Memory B cell (primary cell): ENCODE measurements at places on chromosomes 12 and 14.

DNA sequence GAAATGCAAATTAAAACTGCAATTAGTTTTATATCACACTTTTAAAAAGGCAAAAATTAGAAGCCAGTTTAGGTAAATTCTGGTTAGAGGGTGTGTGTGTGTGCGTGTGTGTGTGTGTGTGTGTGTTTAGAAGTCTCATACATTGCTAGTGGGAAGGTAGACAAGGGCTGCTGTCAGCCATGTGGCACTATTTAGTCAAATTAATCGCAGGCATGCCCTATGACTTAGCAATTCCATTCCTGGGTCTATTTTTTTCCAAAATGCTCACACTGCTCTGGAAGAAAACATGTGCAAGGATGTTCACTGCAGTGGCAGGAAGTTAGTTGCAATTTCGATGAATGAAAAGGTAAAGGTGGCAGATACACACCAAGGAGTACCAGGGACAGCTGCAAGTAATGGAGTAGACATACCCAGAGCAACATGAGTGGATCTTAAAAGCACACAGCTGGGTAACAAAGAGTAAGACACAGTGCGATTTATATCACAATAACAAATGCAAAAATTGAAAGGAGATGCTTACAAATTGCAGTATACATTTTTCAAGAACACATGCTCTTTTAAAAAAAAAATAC lies 11.6 kb downstream of the CAPZA3 start:
- DNase-seq = no peak

DNA sequence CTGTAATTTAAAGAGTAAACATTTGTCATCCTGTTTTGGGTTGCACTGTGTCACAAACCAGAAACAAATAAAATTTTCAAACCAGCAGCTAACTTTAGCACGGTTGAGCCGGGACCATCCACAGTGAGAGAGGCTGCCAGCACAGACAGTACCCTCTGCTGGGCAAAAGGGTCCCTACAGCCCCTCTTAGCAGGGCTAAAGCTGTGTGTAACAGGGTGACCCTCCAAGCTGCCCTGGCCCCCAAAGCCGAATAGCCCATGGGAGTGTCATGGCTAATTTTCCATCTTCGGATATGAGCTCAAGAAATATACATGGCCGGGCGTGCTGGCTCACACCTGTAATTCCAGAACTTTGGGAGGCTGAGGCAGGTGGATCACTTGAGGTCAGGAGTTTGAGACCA lies 157.1 kb upstream of the GRIN2B start:
- DNase-seq = no peak

- DNase-seq = no peak
These were observed 17.6 kb upstream of the FAIM2 start for GRCh38 chr12:49921299-49921698.

DNA sequence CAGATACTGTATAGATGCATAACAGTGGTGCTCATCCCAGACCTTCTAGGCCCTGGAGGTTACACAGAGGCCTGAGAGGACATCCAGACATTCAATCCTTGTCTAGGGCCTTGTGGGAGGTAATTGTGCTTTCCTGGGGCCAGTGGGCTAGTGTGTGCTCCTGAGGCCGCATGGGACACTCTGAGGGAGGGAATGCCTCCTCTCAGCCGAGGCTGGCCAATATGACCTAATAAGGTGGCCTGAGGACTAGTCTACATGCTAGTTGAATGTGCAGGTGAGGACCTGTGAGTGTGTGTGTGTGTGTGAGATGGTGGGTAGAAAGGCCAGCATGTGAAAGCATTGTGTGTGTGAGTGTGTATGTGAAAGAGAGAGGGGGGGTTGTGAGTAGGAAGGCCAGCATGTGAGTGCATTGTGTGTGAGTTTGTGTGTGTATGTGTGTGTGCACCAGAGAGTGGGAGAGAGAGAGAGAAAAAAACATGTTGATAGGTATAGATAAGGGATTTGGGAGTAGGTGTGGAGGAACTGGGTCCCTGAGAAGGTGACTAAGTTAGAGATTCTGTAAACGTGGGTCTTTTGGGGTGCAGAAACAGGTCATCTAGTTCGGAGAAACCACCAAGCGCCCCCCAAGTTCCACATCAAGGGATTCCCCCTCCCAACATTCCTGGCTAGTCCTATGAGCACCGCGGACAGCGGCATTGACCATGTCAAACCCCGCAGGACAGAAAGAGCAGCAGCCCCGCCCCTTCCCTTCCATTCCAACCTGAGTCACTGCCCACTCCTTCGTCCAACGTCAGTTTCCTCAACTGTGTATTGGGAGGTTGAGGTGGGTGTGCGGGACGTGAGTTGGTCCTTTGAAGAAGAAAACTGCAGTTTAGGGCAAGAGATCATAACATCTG lies 9.7 kb upstream of the KRT81 start:
- DNase-seq = no peak

GRCh38 chr14:87046960-87047359 lies 946.0 kb downstream of the GALC start:
- DNase-seq = no peak

DNA sequence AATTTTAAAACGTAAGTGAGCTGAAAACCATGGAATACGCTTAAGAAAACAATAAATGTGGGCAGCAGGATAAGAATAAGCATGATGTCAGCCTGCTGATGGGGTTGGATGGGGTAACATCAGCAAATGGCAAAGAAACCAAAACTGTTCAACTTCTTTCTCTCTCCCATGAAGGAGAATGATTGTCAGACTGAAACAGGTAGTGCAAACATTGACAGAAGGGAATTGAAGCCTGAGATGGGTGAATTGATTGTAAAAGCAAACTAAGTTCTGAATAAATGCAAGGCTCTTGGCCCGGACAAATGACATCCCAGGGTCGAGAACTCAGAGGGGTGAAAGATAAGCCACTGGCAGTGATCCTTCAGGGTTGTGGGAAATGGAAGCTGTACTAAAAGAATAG lies 182.6 kb downstream of the ETV6 start:
- no peak for DNase-seq

DNA sequence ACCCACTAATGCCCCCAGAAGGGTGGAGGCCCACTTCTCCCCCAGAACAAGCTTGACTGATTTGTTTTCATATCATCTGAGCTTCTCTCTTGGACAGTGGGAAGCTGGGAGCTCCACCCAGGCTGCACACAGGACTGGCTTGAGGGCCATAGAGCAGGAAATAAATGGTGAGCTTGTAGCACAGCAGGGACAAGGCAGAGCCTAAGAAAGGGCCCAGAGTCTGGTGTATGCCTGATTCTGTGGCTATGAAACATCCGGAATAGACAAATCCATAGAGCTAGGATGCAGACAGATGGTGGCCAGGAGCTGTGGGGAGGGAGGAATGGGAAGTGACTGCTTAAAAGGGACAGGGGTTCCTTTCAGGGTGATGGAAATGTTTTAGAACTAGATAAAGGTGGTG lies 79.0 kb downstream of the ARL6IP4 start:
- no peak for DNase-seq

- no peak for DNase-seq
These were observed 68.7 kb downstream of the BORCS5 start for GRCh38 chr12:12425616-12426015.

GRCh38 chr14:74965486-74966153 lies 10.2 kb upstream of the PGF start:
- no peak for DNase-seq

GRCh38 chr14:67694791-67695393 lies 672 bp downstream of the RDH11 start:
- DNase-seq = peak; percentile 29

- DNase-seq = peak; percentile 76
These were observed 43.5 kb downstream of the ERH start for GRCh38 chr14:69354383-69355153.

DNA sequence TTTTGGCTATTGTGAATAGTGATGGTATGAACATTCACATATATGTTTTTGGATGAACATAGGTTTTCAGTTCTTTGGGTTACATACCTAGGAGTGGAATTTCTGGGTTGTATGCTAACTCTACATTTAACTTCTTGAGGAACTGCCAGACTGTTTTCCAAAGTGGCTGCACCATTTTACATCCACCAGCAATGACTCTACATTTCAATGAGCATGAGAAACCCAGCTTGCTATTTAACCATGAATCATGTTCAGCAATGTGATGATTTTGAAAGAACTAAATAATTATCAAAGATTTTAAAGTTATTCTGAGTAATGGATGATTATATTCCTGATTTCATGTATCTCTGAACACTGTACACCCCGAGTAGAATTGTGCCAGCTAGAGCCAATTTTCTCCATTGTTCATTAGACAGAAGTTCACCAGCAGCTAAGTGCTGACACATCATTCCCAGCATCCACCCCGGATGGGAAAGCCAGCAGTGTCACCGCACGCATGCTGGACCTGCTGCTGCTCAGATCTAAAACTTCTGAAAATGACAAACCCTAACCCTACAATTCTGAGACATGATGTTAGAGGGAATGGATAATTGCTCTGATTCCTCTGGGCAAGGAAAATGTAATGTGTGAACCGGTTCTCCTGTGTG lies 13.3 kb upstream of the ANAPC5 start:
- no peak for DNase-seq
